HEK293T (cell line): ENCODE measurements at places on chromosomes 1 and 21.

DNA sequence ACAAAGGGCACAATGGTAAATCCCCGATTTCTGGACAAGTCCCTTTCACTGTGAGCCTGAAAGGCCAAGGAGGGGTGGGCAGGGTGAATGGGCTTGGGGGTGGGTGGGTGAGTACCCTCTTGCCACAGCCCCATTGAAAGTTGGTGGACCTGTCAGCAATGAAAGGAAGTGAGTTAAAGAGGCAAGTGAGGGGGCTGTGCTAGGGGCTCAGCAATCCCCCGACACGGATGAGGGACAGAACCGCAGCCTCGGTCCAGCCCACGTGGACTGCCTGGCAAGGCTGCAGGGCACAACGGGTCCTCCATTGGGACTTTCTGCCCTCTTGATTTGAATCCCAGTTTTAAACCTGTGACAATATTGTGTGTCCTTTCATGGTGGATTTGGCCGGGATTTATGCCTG is 255.3 kb downstream of the FOXD2 start:
- DNase-seq, result no peak

DNA sequence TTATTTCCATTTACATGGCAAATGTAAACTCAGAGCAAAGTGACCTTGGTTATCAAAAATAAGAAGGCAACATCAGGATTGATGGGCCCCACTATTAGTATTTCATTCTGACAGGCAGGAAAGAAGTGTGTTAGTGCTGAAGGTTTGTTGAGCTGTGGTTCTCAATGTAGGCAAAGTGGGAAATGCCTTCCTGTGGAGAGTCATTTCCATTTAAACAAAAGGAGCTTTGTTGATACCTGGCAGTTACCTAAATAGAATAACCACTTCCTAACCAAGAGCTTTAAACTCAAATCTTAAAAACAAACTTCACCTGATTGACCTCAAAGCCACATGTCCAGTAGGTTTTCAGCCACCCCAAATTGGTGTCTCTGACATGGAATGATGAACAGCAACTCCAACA is 579.9 kb upstream of the BEND5 start:
- no peak for DNase-seq

DNA sequence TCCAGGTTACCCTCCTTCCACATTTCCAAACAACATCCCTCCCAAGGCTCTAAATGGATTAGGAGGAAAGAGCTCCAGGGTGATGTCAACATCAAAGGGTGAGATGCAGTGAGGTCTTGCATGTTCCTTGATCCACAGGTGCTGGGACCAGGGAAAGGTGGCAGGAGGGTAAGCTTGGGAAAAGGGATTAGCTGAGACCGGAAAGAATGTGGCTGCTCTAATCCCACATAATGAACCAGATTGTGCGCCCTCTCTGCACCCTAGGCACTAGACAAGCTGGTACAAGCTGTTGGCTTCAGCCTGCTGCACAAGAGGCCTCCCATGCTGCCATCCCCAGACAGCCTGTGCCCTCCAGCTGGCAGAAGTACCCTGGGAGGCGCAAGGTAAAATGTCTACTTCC is 34.9 kb downstream of the PLXNA2 start:
- DNase-seq, result no peak

- no peak for DNase-seq
Observed at GRCh38 chr21:46651121-46651520, 15.6 kb downstream of the PRMT2 start.

- no peak for DNase-seq
Observed at GRCh38 chr1:76110666-76111065, 36.1 kb downstream of the ST6GALNAC3 start.

DNA sequence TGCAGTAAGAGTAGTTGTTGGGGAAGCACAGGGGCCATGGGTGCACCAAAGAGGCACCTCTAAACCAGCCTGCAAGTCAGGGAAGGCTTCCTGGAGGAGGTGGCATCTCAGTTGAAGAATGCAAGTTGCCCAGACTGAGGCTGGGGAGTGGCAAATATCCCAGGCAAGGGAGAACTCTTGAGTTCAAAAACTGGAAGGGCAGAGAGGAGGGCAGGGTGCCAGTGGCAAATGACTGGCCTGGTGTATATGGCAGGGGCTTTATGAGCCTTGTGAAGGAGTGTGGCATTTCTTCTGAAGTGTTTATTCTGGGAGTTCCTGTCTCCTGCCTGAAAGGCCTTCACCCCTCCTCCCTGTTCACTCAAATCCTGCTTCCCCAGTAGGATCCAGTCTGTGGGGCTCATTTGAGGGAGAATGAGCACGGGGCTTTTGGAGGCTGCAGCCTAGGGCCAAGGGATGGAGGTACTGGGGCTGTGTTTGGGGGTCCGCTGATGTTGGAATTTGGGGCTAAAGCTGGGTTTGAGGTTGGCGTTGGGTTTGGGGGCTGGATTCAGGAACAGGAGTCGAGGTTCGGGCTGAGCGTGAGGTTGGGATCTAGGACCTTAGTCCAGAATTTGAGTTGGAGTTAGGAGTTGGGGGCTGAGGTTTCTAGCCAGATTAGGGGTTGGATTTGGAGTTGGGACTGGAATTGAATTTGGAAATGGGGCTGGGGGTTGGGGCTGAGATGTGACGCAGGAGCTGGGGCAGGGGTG is at the start of gene TMEM125:
Gene TMEM125, plus strand, starts transcription at position 357 of the 749 bp plus-strand sequence. CDS start 2,740 bp downstream, outside the sequence.
- no peak for DNase-seq

DNA sequence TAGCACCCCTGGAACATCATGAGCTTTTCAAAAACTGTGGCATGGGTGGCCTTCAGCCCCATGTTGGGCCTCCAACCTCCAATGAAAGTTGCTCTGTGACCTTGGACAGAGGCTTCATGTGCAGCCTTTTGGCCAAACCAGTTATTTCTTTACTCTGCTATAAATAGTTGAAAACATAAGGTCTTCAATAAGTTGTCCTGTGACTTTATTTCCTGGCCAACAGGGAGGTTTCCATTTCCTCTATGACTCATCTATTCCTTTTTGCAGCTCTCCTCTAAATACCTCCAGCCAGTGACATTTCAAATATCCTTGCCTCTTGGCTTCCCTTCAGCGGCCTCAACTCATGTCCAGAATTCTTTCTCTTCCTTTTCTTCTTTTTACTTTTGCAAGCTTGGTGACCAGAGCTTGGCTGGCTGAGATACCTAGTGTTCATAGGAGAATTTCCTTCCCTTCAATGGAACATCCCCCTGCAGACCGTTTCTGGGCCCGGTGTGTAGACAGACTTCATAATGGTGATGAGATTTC is 22.7 kb upstream of the TRIM67 start:
- no peak for DNase-seq

- DNase-seq, result no peak
Observed at GRCh38 chr1:21537511-21537931, 28.3 kb downstream of the ALPL start.

- DNase-seq, result peak; percentile 75
Observed at GRCh38 chr1:40774266-40774998, 9.2 kb upstream of the KCNQ4 start.

DNA sequence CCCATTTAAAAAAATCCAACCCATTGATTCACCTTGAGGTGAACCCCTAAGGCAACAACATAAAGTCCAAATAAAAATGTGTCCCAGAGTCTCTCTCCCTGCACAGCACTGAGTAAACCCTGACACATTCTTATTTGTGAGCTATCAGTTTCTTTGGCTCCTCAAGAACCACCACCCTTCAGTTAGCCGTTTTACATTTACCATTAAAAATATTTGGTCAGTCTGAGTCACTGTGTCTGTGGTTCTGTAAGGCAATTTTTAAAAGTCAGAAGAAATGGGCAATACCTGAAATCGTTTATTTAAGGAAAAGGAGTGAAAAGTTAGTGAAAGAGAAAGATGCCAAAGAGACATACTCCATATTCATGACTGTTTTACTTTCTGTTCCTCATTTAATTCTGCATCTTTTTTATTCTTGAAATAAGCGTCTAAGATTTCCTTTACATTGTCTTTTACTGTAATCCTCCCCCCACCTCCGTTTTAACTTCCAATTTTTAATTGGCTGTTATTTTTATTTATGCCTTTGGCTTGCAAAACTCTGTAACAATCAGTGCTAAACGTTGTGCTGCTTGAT is 91.7 kb upstream of the IVNS1ABP start:
- no peak for DNase-seq

GRCh38 chr21:17738176-17738953 is 80.8 kb downstream of the C21orf91 start:
- no peak for DNase-seq

- DNase-seq, result no peak
Observed at GRCh38 chr1:202216691-202217090, 23.1 kb downstream of the LGR6 start.

GRCh38 chr1:160834945-160835565 is 27.6 kb downstream of the CD244 start:
- peak; percentile 25 for DNase-seq

GRCh38 chr1:53963460-53963859 is 17.3 kb downstream of the LRRC42 start:
- no peak for DNase-seq

- DNase-seq, result no peak
Observed at GRCh38 chr1:62689524-62689923, 1.3 kb upstream of the DOCK7 start.

DNA sequence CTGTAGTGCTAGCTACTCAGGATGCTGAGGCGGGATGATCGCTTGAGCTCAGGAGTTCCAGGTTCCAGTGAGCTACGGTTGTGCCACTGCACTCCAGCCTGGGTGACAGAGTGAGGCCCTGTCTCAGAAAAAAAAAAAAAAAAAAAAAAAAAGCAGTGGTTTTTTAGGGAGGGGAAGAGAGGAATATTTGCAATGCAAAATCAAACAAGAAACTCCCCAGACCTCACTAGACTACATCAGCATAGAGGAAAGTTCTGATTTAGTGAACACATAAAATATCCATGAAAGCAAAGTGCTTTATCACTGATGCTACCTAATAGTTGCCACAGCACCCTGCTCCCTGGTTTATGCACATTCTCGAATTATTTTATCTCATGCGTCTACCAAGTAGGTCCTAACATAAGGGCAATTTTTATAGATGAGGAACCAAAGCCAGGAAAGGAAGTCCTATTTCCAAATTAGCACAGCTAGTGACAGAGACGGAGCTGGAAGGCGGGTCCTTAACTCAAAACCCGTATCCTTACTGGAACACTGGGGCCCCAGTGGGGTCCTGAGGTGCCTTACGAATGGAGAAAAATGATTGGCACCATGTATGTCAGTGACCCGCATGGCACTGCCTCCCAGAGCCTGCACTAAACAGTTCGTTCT is 50.7 kb upstream of the GPR157 start:
- no peak for DNase-seq
